Activated CD8-positive, alpha-beta memory T cell treated with anti-CD3 and anti-CD28 coated beads for 48 hours (primary cell): ENCODE measurements at places on chromosomes 7 and 10.

DNA sequence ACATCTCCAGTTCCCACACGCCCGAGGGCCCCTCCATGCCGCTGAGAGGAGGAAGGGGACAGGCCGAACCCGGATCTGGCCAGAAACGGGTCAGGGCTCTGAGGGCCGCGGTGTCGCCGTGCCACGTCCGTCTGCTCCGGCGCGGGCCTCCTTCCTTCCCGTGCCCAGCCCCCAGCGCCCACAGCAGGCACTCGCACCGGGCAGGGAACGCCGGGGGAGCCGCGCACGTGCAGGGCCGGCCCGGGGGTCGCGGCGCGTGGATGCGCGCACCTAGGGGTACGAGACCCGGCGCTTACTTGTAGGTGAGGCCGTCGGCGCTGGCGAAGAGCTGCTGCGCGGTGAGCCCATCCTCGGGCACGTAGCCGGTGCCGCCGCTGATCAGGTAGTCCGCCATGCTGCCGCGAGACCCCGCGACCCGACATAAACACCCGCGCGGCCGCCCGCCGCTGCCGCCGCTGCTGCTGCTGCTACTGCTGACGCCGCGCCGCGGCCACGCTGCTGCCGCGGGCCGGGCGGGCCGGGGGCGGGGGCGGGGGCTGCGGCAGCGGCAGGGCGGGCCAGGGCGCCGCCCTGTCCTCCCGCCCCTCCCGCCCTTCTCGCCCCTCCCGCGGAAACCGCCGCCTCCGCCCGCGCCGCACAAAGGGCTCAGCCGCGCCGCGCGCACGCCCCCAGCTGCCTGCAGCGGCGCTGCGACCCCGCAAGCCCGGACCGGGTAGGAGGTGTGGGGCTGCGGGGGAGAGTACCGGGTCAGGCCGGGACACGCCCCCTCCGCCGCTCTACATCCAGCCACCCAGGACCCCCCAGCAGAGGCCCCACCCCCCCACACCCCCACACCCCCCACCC is 4.1 kb downstream of the IMPDH1 start:
- no peak for DNase-seq

GRCh38 chr10:49197171-49197570 is 9.0 kb upstream of the TMEM273 start:
- DNase-seq, result no peak

GRCh38 chr7:22150221-22150620 is 204.5 kb upstream of the CDCA7L start:
- DNase-seq, result no peak

- no peak for DNase-seq
Observed at GRCh38 chr7:26723129-26723528, 141.3 kb downstream of the SKAP2 start.
